Gastroesophageal sphincter (tissue), 4 donors: ENCODE measurements at places on chromosomes 6 and 20. TPM values are rescaled to one million over a fixed set of nuclear protein-coding genes. Genes with fewer than 3 reads are reported as not detected.

Gene GATA5
- total RNA-seq = 2.2 TPM

Gene PLN
- 477 TPM for total RNA-seq

GRCh38 chr6:119649531-119649930, 300.0 kb upstream of the MAN1A1 start:
- no peak for ATAC-seq

GRCh38 chr6:130980310-130981032, 82.6 kb downstream of the EPB41L2 start:
- no peak for ATAC-seq

DNA sequence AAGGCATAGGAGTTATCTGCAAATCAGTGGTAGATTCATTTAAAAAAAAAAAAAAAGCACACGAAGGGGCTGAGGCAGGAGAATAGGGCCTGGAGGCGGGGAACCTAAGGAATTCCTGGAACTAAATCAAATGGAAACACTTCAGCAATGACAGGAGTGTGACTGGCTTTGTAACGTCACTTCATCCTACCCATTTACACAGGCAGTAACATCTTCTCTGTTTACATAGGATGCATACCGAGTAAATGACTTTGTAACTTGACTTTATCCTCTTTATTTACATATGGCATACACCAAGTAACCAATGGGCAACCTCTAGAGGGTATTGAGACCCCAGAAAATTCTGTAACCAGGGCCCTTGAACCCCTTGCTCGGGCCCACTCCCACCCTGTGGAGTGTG, 56.4 kb upstream of the IYD start:
- ATAC-seq = no peak

DNA sequence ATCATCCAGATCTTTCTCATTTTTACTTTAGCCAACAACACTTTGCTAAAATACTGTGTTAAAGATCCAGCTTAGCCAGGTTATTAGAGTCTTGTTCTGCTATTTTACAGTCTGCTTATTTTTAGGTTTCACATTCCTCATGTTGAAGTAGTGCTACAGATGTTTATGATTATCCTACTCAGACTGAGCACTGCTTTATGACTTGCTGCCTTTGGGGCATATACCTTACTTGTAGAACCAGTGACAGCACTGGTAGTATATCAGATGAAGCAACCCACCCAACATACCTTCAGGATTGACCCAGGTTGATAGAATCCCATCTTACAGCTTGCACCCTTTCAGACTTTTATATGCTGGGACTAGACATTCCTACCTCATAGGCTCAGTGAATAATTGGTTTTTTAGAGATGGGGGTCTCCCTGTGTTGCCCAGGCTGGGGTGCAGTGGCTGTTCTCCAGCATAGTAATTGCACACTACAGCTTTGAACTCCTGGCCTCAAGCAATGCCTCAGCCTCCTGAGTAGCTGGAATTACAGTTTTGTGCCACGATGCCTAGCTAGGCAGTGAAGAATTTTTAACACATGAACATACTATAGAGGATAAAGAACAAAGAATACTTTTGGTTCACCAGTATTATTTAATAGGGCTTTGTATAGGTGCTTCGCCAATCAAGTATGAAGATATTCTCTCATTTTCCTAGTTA, 63.8 kb upstream of the DYNLRB1 start:
- ATAC-seq = no peak

DNA sequence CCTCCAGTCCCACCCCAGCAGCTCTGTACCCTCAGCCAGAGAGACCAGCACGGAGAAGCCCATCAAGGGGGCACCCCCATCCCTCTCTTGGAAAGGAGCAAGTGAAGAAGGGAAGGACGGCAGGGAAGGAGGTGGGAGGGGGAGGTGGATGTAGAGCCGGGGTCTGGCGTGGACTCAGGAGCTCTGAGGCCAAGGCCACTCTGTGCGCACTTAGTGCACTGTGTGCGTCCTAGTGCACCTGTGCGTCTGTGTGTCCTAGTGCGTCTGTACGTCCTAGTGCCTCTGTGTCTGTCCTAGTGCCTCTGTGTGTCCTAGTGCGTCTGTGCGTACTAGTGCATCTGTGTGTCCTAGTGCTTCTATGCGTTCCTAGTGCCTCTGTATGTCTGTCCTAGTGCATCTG, 54.2 kb downstream of the DSTN start:
- ATAC-seq = no peak

DNA sequence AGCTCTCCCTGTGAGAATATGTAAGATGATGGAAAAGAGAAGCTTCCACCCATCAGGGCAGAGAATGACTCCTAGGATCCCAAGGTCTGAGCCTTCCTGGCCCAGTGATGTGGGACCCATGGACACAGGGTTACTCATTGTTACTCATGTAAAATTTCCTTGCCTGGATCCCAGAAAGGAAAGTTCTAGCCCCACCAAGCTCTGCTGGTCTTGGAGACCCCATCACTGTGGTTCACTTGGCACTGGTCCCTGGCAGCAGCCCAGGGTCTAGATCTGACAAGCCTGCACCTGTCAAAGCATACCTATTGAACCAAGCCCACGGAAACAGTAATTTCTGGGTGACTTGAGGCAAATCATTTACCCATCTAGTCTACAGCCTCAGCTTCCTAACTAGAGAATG, 22.1 kb downstream of the MDGA1 start:
- ATAC-seq = no peak

DNA sequence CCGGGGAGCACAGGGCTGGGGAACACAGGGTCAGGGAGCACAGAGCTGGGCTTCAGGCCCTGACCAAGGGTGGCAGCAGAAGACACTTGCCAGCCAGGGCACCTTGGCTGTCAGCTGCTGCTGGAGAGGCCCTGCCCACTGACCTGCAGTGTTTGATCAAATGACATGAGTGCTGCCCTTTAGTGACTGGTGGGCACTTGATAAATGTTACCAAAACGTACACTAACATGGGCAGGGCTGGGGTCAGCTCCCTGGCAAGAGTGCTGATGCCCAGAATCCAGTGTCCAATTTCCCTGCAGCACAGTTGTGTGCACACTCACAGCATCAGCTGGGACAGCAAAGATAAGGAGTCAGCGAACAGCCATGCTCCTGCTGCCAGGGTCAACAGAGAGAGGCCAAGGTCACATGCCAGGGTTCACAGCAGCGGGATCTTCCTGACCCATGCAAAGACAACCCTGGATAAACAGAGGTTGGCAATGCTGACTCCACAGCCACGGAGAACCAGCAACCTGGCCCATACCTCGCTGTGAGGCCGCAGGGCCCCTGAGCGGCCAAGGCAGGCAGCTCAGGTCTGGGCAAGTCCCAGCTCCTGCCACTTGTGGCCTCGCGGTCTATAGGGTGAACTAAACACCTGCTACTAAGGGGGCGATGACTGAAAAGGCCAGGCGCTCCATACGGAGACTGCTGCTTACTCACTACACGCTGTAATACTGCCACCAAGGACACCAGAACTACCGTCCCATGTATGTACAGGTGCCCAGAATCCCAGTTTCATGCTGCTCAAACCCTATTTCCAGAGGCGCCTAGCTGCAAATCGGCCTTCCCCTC, 46.3 kb downstream of the NINL start:
- ATAC-seq = no peak

DNA sequence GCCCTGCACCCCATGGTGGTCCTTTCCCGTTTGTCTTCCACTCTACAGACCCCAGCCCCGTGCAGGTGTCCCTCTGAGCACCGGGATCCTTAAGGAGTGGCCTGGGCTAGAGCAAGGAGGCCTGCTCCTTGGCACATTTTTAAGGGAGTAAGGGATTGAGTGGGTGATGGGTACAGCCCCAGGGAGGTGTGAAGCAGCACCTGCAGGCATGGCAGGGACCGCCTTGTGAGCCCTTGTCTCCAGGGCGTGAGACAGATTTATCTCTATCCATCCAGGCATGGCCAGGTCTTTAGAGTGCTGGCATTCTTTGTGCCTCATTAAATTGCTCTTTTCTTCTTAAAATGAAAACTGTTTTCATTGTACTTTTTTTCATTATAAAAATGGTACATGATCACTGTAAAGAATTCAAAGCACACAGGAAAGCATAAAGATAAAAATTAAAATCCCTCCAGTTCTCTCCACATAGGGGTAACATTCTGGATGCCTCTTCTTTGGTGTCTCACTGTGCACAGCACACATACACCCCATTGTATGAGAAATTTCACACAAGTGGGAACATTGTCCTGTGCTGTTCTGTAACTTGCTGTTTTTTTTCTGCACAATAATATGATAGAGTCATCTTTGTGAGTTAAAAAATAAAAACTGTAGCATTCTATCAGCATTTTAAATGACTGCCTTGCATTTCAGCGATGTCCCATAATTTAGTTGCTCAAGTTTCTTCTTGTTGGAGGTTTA, 31.9 kb upstream of the ZNF831 start:
- ATAC-seq = no peak

DNA sequence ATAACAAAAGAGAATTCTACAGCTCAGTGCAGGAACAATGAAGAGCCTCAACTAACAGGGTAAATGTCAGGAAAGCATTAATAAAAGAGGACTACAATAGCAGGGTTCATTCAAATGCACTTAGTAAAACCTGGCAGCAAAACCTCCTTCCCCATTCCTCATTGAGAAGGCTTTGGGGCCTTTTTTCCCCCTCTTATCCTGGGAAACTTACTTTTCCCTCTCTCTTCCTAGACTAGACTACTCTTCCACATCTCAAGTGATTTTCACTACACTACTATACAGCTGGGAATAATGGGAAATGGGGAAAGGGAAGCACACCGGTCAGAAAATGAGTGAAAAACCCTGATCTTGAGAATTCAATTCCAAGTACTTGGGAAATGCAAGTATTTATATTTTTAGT, 10.1 kb downstream of the ROMO1 start:
- no peak for ATAC-seq
